NCI-H187 (cell line): ENCODE measurements at places on chromosomes 13 and 19.
A peak's percentile ranks its signal among the peaks of the same experiment; 100 is the strongest.

GRCh38 chr13:39684531-39685137, 29.2 kb downstream of the COG6 start:
- no peak for DNase-seq

GRCh38 chr13:89900104-89900765, 1447.3 kb upstream of the MIR17HG start:
- DNase-seq, result no peak

- DNase-seq, result no peak
Observed at GRCh38 chr13:32866921-32867320, 149.3 kb upstream of the KL start.

DNA sequence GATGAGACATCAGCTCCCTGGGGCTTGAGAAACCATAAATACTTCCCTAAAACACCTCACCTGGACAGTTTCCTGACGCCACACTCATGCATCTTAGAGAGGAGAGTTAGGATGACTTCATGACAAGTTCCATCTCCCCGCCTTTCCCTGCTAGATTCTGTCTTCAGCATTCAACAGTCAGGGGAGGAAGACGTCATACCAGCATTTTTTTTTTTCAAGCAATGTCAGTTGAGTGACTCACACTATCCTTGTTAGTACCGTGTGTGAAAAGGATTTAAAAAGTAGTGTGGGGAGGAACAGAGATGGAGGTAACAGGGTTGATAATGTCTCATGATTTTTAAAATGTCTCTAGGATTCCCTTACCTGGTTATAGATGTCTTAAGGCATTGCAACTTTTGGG, at the start of gene OR7D2:
Gene OR7D2 (plus strand): TSS at position 79 of the 400 bp plus-strand sequence. CDS start 6,803 bp downstream, outside the sequence.
- no peak for DNase-seq

GRCh38 chr19:6516659-6517291, 14.1 kb upstream of the TNFSF9 start:
- no peak for DNase-seq

GRCh38 chr13:81318231-81319019, 977.5 kb upstream of the SPRY2 start:
- no peak for DNase-seq

- no peak for DNase-seq
Observed at GRCh38 chr19:44740351-44740824, 8.1 kb upstream of the BCL3 start.

GRCh38 chr13:52162279-52163101, 3.1 kb upstream of the NEK3 start:
- no peak for DNase-seq

DNA sequence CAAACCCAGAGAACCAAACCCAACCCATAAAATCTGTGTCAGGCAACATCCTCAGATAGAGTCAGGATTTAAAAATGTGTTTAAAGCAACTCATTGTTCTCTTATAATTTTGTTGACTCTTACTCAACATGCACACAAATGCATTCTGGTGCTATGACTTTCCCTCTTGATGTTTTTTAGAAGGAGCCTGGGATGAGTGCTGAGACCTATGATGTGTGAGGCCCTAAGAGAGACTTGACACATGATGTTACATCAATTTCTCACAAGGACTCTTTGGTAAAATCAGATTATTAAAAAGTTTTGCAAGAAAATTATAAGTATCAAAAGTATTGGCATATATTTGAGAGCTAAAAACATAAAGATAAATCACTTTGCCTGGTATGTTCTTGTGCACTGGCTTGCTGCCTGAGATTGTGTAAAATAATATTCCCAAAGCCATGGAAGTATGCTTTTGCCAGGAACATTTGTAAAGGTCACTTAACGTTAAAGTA, 173.9 kb downstream of the DCLK1 start:
- no peak for DNase-seq

DNA sequence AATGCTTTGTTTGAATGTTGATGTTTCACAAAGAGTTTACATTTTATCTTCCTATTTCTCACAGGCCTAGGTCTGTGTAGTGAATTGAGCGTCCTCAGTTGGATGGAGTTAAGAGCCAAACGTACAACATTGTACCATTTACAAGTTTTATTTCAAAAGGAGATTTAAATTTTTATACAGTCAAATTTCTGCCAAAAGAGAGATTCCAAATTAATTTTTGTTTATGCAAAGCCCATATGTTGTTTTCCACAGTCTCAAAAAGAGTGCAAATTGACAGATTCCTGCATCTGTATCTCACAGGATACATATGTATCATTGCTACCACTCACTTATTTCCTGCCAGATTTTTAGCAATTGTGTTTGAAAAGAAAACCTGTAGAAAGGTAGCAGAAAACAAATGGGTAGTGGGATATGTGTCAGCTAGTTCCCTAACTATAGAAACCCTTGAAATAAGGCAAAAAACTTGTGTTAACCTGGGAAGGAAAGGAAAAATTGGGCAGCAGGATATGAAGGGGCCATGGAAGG, 46.1 kb downstream of the DGKH start:
- no peak for DNase-seq

DNA sequence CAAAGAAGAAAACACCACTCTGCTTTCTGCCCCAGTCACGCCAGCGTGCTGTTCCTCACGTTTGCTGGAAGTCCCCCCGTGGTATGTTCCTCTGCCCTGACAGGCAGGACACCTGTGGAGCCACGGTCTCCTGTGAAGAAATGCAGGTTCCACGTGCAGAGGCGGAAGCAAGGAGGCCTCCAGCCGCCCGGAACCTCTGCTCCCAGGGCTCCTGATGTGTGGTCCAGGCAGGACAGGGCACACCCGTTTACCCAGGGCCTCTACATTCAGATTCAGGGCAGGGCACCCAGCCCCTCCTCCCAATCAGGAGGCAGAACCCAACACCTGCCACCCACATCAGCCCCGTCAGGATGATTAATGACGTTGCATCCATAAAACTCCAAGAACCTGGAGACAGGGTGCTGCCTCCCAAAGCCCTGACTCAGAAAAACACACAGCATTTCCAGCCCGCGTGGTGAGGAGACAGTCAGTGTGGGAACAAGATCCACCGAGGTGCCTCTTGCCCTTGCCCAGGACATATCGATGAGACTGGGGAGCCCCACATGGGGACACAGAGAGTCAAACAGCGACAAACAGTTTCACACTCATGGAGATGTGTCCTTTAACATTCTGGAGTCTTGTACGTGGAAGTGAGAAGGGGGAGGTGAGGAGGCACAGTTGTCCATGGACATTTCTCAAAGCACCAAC, 76.2 kb downstream of the COL4A1 start:
- no peak for DNase-seq

DNA sequence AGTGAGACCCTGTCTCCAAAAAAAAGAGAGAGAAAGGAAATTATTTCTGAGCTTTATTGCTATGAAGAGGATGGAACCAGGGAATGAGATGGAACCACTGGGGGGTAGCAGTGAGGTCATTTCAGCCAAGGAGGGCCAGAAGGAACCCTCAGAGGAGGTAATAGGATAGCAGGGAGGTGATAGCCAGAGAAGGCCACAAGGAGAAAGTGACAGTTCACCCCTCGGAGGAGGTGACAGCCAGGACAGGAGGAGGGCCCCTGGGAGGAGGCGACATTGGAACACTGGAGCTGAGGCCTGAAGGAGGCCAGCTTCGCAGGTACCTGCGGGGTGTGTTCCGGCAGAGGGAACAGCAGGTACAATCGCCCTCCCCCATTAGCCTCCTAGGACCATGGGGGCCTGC, 675 bp upstream of the PGPEP1 start:
- DNase-seq, result no peak

DNA sequence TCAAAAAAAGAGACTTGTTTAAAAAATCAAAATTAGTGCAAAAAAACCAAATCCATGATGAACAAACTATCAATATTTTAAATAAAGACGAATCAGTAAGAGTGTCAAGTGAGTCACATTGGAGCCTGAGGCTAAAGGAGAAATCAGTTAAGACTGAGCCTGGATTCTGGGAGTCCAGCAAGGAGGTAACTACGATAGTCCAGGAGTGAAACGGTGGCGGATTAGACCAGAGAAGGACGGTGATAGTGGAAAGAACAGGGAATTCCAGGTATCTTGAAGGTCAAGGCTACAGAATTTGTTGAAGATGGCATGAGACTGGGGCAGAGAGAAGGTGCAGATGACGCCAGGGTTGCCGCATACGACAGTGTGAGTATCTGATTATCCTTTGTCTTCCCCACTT, 7.0 kb upstream of the NPAS1 start:
- DNase-seq, result no peak

DNA sequence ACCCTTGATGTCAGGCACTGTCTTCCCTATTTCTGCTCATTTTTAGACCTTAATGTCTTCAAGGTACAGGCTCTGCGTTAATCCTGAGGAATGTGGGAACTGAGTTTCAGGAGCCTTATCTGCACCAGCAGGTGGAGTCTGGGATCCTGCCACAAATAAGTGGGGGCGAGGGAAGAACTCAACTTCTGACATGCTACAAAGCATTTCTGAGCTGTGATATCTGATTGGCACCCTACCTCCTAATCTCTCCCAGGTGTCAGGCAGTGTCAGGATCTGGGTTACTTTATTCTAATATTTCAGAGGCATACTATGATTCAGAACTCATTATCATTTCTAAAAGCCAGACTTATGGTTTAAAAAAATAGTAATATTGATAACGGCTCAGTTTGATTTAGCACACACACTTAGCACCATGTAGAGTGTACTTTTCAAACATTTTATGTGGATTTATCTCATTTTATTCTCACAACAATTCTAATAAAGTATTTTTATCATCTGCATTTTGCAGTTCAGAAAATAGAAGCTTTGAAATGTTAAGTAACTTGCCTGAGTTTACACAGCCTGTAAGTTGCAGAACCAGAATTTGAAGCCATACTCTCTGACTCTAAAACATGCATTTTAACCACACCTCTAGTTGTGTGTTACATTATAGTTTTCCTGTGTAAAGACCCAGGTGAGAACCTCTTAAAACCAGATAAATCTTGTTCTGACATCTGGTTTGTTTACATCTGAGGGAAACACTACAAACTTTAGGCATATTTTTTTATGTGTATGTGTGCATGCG, 358.6 kb downstream of the TDRD3 start:
- no peak for DNase-seq

DNA sequence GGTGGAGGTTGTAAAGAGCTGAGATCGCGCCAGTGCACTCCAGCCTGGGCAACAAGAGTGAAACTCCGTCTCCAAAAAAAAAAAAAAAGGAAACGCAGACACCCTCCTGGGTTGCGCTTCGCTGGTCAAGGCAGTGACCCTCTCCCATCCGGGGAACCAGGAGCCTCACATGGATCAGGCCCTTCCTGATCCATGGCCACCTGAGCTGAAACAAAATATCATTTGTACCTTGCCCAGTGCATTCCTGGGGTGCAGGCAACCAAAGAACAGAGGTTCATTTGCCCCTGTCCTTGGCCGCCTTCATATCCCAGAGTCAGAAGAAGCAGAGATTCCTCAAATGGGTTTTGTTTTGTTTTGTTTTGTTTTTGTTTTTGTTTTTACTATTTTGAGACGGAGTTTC, 8.0 kb upstream of the LSM4 start:
- no peak for DNase-seq

DNA sequence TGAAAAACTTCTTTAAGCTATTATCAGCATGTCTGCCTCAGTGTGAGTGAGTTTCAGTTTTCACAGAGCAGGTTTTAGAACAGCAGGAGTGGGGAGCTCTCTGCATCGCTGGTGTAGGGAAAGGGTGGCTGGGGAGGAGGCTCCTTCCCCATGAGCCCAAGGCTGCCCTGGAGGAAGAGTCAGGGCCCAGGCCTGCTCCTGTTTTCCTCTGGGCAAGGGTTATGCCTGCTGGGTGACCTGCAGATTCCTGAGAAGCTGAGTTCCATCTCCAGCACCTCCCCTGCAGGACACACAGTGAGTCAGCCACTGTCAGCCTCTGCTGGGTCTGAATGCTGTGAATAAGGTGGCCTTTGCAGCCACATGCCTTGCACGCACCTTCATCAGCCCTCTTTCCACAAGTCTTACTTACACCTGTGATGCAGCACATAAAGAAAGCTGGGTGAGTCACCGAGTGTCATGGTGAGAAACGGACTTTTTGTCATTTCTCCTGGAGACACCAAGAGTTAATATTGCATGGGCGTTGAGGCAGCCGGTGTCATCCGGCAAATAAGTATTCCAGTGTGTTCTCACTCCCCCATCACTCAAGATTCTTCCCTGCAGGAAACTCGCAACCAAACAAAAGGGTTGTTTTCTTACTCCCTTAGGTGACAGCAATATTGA, 186.4 kb upstream of the KL start:
- no peak for DNase-seq

- DNase-seq, result no peak
Observed at GRCh38 chr13:39821977-39822376, 166.5 kb downstream of the COG6 start.

DNA sequence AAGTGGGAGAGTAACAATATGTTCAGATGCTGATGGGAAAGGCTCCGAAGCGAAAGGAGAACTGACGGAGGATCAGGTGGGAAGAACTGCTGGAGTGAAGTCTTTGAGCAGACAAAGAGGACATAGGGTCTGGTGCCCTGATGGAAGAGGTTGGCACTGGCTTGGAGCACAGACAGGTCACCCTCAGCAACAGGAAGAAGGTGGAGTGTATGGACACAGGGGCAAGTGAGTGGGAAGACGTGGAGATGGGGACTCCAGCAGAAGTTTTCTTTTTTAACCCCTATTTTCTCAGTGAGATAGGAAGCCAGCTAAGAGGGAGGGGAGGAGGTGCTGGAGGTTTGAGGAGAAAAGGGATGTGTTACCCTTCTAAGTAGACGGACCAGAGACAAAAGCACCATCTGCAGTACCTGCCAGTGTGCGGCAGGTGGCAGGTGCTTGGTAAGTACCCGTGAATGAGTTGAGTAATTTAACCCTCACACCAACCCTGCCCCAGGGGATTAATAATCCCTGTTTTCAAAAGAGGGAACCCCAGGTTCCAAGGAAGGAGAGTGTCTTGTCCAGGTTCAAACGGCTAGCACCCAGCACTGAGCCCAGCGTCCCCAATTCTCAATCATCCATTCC, 11.2 kb downstream of the HAS1 start:
- DNase-seq, result no peak

DNA sequence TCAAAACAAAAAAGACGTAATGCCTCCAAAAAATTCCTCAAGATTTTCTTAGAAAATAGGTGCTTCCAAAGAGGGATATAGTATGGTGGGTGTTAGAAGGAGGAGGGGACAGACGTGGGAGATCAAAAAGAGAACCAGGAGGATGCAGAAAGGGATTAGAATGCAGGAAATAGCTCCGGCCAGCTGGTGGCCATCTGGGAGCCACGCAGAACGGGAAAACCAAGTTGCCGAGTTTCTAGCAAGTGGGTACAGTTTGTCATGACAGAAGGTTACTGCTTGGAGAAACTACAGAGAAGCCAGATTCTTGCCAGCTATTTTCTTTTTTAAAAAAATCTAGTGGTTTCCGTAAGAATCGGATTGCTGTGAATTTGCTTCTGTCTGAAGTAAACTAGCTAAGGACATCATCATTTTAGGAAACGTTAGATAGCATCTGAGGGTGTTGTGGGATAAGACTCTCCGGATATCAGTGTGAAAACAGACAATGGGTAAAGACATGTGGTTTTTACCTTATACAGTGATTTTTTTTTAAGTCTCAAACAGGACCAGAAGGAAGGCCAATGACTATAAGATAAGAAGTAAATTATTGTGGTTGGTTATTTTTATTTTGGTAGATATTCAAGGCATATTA, 104.9 kb downstream of the HSPH1 start:
- DNase-seq, result no peak

- DNase-seq, result no peak
Observed at GRCh38 chr19:2039959-2040646, 10.9 kb downstream of the MKNK2 start.

GRCh38 chr19:50203281-50204080, at the start of gene MYH14:
Gene MYH14 (plus strand): TSS chr19:50203622. CDS start chr19:50210366, 6,744 bp downstream.
- peak; percentile 85 for DNase-seq

GRCh38 chr13:27925220-27925991, 5.6 kb downstream of the PDX1 start:
- DNase-seq, result no peak
